Chondrocyte (in vitro differentiated cells): ENCODE measurements at places on chromosomes 7 and 10. TPM values are rescaled to one million over a fixed set of nuclear protein-coding genes. Genes with fewer than 3 reads are reported as not detected.

DNA sequence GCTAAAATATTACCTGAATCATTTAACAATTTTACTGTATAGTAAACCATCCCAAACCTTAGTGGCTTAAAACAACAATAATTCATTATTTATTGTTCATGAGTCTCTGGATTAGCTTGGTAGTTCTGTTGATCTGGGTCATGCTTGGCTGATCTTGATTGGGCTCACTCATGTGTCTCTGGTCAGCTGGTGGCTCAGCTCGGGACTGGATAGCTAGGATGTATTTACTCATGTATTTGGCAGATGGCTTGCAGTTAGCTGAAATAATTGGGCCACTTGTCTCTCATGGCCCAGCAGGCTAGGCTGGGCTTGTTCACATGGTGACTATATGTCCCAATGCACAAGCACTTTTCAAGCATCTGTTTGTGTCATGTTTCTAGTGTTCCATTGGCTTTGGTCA, 262.8 kb downstream of the BBS9 start:
- DNase-seq, result no peak

GRCh38 chr10:18713077-18713476, 53.8 kb downstream of the ARL5B start:
- DNase-seq, result no peak

DNA sequence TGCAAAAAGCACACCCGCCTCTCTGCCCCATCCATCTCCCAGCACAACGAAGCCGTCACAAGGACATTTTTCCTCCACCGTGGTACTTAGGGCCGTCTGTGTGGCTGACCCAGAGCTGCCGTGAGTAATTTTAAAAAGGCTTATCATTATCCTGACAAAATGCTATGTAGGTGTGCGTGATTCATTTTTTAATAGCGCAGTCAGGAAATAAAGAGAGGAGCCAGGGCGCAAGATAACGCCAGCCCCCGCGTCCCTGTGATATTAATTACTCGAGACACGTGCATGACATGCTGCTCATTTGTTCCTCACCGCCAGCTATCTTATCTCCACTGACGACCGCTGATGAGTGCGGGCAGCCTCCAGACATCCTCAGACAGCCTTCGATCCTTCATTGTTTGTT, 332.7 kb upstream of the PFKP start:
- DNase-seq, result no peak

GRCh38 chr7:38928506-38928905, 19.5 kb upstream of the VPS41 start:
- DNase-seq, result no peak

DNA sequence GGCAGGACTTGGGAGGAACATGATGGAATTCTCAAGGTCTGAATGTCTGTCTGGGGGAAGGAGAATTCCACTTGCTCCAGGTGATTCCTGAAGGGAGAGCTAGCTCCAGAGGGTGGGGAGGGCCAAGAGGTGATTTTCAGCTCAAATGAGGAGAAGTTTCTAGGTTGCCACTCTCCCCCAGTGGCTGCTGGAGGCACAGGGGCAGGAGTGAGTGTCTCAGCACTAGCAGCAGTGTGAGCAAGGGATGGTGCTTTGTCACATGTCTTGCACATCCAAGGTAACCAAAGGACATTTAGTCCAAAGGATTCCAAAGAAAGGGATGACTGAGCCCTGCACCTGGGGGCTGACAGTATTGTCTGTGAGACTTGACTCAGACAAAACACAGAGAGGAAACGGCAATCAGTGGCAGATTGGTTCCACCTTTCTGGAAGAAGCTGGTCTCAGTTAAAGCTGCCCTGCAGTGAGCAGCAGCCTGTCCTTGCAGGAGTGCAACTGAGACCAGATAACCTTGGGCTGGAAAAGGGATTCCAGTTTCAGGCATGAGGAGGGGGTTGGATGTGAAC, 51.2 kb upstream of the PCBD1 start:
- no peak for DNase-seq

GRCh38 chr10:107094824-107095522, 69.5 kb downstream of the SORCS1 start:
- DNase-seq, result no peak

DPCD gene
- total RNA-seq, result 13.9 to 19.0 TPM (median 18.3 TPM) in 3 replicates

SSBP1 gene
- 100 to 114 TPM (median 102 TPM) in 3 replicates for total RNA-seq

ANKRD61 gene
- total RNA-seq, result not detected in 3 replicates
